ENCODE measurements at places on chromosomes 5 and 9. TPM values are rescaled to one million over a fixed set of nuclear protein-coding genes. Genes with fewer than 3 reads are reported as not detected.

- no peak for DNase-seq
- peaks cover 12% of the 10 kb centered on the region for H3K4me1 ChIP-seq
- H3K4me3 ChIP-seq, result peak overlapping the region; percentile 82
These were observed 572 bp downstream of the ZDHHC21 start for GRCh38 chr9:14692470-14693250.

DNA sequence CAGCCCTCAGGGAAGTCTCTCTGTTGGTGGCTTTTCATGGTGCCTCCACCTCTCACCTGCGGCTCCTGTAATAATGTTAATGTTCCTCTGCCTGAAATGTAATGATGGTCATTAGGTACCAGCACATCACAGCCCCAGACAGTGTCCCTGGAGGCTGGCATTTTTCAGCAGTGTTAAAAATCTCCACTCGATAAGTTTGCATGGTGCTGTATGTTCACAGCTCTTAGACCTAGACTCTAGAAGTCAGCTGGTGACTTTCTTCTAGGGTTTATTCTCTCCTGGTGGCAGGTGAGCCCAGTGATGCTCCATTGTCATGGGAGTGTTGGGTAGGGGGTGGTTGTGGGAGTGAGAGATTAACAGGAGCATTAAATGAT lies 53.1 kb downstream of the GPR107 start:
- peaks cover 13% of the 10 kb centered on the region for H3K36me3 ChIP-seq
- H3K27ac ChIP-seq, result no peak overlapping the region
- DNase-seq, result no peak
- no peak overlapping the region for H3K4me3 ChIP-seq
- H3K27me3 ChIP-seq, result no peaks in the 10 kb centered on the region

DNA sequence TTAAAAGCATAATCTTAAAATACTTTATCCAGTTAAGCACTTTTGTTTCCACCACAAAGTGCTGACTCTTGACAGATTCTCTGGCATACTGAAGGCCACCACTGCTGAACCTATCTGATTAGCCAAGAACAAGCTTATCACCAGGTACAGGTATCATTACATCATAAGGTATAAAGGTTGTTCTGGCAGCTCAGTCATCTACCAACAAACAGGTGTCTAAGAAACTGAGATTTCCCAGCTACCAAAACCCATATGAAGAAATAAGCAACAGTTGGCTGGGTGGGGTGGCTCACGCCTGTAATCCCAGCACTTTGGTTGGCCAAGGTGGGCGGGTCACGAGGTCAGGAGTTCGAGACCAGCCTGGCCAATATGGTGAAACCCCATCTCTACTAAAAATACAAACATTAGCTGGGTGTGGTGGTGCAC lies 5.0 kb downstream of the MTMR12 start:
- DNase-seq, result no peak
- H3K27ac ChIP-seq, result no peak overlapping the region
- H3K27me3 ChIP-seq, result no peaks in the 10 kb centered on the region
- H3K36me3 ChIP-seq, result no peaks in the 10 kb centered on the region

GRCh38 chr9:114117614-114117995 lies 18.5 kb upstream of the KIF12 start:
- DNase-seq, result no peak
- peaks cover 12% of the 10 kb centered on the region for H3K4me1 ChIP-seq
- H3K4me3 ChIP-seq, result no peak overlapping the region
- H3K36me3 ChIP-seq, result no peaks in the 10 kb centered on the region
- no peak overlapping the region for H3K27ac ChIP-seq

JAKMIP2 gene
- total RNA-seq, result 1.6 TPM

- H3K4me1 ChIP-seq, result no peaks in the 10 kb centered on the region
- H3K4me3 ChIP-seq, result no peak overlapping the region
- no peaks in the 10 kb centered on the region for H3K36me3 ChIP-seq
These were observed 463.9 kb downstream of the ICE1 start for GRCh38 chr5:5886353-5886752.

TLE1 gene
- total RNA-seq, result 69.7 TPM

DNA sequence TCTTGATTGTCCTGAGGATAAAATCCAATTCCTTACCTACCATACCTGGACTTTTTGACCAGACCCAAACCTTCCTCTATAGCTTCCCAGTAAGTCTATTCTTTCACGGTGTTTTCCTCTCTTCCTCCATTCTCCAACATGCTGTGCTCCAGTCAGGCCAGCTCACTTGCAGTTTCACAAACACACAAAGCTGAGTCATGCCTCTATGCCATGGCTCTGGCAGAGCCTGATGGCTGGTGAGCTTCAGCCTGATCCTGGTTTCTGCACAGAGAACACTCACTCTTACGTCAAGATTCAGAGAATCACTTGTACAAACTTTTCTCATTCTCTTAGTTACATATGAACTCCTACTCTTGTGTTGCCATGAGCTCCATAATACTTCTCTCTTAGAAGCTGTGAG lies 27.7 kb upstream of the PAX5 start:
- no peak for DNase-seq
- H3K27ac ChIP-seq, result no peak overlapping the region
- H3K27me3 ChIP-seq, result no peaks in the 10 kb centered on the region
- no peak overlapping the region for H3K4me3 ChIP-seq
- H3K4me1 ChIP-seq, result no peaks in the 10 kb centered on the region

GRCh38 chr5:1783216-1783554 lies 16.5 kb downstream of the MRPL36 start:
- H3K27me3 ChIP-seq, result no peaks in the 10 kb centered on the region
- H3K4me1 ChIP-seq, result no peaks in the 10 kb centered on the region
- H3K4me3 ChIP-seq, result no peak overlapping the region
- no peak overlapping the region for H3K27ac ChIP-seq
- no peaks in the 10 kb centered on the region for H3K36me3 ChIP-seq
- DNase-seq, result no peak

GRCh38 chr5:138685193-138685745 lies 68.0 kb upstream of the CTNNA1 start:
- H3K27ac ChIP-seq, result no peak overlapping the region
- no peaks in the 10 kb centered on the region for H3K27me3 ChIP-seq
- H3K4me1 ChIP-seq, result no peaks in the 10 kb centered on the region

GRCh38 chr5:80653502-80653901 lies 950 bp upstream of the MSH3 start:
- H3K36me3 ChIP-seq, result peaks cover 8% of the 10 kb centered on the region
- peak overlapping the region; percentile 91 for H3K4me3 ChIP-seq
- H3K27me3 ChIP-seq, result no peaks in the 10 kb centered on the region
- H3K4me1 ChIP-seq, result peaks cover 11% of the 10 kb centered on the region
- H3K27ac ChIP-seq, result no peak overlapping the region

IFNB1 gene
- not detected for total RNA-seq

DNA sequence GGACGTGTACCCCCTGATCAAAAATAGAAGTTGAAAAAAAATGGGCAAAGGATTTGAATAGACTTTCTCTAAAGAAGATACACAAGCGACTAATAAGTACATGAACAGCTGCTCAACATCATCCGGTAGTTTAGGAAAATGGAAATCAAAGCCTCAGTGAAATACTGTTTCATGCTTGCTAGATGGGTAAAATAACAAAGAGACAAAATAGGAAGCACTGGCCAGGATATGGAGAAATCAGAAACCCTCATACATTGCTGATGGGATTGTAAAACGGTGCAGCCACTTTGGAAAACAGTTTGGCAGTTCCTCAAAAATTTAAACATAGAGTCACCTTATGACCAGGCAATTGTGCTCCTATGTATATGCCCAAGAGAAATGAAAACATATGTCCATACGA lies 65.0 kb upstream of the SUB1 start:
- no peaks in the 10 kb centered on the region for H3K4me1 ChIP-seq
- no peaks in the 10 kb centered on the region for H3K27me3 ChIP-seq
- no peak overlapping the region for H3K4me3 ChIP-seq
- no peaks in the 10 kb centered on the region for H3K36me3 ChIP-seq
- DNase-seq, result no peak
- no peak overlapping the region for H3K27ac ChIP-seq

DNA sequence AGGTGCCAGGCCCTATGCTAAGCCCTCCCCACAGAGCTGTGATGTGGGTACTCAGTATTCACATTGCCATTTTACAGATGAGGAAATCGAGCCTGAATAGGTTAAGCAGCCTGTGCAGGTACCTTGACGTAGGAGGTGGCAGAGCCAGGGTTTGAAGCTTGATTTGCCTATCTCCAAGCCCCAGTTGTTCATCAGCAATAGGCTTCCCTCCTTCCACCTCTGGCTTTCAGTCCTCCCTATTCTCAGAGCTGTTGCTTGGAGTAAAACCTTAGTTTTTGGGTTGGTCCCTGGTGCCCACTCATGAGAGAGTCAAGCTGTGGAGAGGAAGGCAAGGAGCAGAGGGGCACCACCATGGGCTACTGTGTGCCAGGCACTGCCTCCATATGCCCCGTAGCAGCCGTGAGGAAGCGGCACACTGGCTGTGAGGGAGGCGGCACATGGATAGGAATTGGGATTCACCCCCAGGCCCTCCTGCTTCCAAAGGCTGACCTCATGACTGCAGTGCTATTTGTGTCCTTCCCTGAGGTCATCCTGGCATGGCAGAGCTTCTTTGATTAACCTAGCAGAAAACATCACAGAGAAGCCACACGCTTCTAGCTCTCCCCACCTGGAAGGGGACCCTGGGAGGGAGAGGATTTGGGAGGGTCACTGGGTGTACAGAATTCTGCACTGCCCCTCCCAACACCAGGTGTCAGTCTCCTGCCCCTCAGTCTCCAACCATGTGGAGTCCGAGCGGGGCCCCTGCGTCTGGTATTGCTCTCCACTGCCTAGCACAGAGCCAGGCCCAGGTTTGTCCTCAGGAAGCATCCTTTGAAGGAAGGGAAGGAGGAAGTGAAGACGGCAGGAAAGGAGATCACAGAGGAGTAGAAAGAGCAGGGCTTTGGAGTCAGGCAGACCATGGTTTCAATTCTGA lies 109.8 kb downstream of the RGS3 start:
- peak overlapping the region; percentile 62 for H3K27ac ChIP-seq
- peaks cover 44% of the 10 kb centered on the region for H3K4me1 ChIP-seq
- DNase-seq, result no peak

DNA sequence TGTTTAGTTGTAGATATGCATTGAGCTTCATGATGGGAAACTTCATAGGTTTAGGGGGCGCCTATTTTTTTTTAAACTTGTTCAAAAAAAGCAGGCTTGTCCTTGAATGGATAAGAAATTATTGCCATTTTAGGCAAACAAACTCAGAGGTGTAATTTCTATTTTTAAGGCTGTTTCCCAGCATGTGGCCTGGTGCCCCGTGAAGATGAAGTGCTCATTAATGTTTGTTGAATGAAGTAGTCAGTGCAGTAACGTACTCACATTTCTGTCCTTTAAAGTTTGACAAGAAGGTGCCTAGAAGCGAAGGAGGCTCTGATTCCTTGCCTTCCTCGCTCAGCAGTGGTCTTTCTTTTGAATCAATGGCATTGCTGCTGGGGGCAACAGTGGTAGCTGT lies 54.3 kb downstream of the ZNF618 start:
- no peak for DNase-seq
- peaks cover 11% of the 10 kb centered on the region for H3K4me1 ChIP-seq
- no peak overlapping the region for H3K4me3 ChIP-seq

DNA sequence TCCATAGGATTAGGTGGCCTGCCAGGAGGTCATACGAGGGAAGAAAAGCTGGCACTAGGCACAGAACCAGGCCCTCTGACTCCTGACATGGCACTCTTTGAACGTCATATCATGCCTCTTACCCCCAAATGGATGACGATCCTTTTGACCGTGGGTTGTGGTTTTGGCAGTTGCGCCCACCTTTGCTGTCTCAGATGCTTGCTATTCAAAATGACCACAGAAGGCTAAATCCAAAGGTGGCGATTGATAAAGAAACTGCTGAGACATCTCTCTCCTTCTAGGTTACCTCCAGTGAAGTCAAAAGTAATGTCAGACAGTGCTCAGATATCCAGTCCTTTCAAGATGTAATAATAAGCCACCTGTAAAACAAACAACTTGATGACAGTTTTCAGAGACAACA lies 385.0 kb downstream of the EFNA5 start:
- H3K4me3 ChIP-seq, result no peak overlapping the region
- no peaks in the 10 kb centered on the region for H3K4me1 ChIP-seq
- H3K27ac ChIP-seq, result no peak overlapping the region

DNA sequence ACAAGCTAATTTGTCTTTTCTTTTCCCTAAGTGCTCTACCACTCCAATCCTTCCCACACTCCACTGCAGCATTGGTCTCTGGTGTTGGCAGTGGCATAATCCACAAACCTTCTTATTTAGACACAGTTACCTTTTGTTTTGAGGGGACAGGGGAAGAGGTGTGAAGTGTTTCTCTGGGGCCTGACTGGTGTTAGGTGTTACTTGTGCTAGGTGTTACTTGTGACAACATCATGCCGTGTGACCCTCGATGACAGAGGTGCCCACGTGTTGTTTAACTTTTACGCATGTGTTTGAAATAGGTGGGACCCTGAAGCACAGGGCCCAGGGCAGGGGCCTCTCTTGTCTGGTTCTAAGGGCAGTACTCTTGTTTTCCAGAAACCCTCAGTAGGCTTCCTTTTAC lies 70.5 kb upstream of the SPRY4 start:
- DNase-seq, result no peak
- H3K27ac ChIP-seq, result no peak overlapping the region
- H3K4me1 ChIP-seq, result peaks cover 2% of the 10 kb centered on the region
- H3K4me3 ChIP-seq, result no peak overlapping the region

NTNG2 gene
- 1.2 TPM for total RNA-seq

SHC3 gene
- total RNA-seq, result 1.5 TPM

GRCh38 chr5:43643327-43643726 lies 40.3 kb downstream of the NNT start:
- no peaks in the 10 kb centered on the region for H3K27me3 ChIP-seq
- H3K27ac ChIP-seq, result no peak overlapping the region
- DNase-seq, result no peak
- H3K4me3 ChIP-seq, result no peak overlapping the region
- no peaks in the 10 kb centered on the region for H3K36me3 ChIP-seq

SLC36A2 gene
- not detected for total RNA-seq

GRCh38 chr5:126757713-126758357 lies 19.1 kb upstream of the LMNB1 start:
- no peak for DNase-seq
- H3K27me3 ChIP-seq, result no peaks in the 10 kb centered on the region
- no peaks in the 10 kb centered on the region for H3K36me3 ChIP-seq
- no peak overlapping the region for H3K4me3 ChIP-seq

DNA sequence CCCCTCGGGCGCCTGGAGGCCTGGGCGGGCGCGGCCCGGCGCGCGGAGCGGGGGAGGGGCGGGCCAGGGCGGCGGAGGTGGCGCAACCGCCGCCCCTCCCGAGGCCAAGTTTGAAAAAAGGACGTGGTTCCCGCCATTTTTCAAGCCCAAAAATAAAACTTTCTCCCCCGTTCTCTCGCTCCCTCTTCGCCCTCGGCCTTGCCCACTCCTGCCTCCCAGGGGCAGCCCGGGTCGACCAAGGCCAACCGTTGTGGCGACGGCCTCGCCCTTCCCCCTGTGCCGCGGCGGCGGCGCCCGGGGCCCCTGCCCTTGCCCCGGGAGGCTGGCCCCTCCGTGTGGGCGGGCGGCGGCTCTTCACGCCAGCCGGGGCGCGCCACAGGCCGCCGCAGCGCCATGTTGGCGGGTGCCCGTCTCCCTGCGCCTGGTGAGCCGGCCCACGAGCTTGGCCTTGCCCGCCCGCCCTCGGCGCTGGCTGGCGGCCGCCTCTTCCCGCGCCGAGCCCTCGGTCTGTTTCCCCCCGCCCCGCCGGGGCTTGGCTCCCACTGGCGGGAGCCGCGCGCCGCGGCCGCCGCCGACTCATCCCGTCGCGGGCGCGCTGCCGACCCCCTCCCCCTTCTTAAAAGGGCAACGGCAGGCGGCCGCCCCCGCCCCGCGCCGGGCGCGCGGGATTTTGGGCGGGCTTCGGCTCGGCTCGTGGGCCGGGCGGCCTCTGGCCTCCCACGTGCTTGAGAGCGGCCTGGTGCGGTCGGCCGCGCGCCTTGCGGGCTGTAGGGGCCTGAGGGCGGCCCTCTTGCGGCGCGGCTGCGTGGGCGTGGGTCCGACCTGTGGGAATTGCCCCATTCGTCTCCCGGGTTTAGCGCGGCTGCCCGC lies 1.3 kb downstream of the ANP32B start:
- H3K27ac ChIP-seq, result peak overlapping the region; percentile 97
- peak overlapping the region; percentile 100 for H3K4me3 ChIP-seq
- H3K4me1 ChIP-seq, result peaks cover 34% of the 10 kb centered on the region
- H3K36me3 ChIP-seq, result no peaks in the 10 kb centered on the region
- no peaks in the 10 kb centered on the region for H3K27me3 ChIP-seq
- peak; percentile 38 for DNase-seq

NEUROG1 gene
- not detected for total RNA-seq
